ENCODE measurements at places on chromosomes 4 and X. TPM values are rescaled to one million over a fixed set of nuclear protein-coding genes. Genes with fewer than 3 reads are reported as not detected.

GRCh38 chrX:10611441-10612090 lies 8.8 kb downstream of the MID1 start:
- no peak for DNase-seq

GRCh38 chrX:154991476-154991875 lies 31.0 kb downstream of the F8 start:
- no peak for DNase-seq

- DNase-seq, result no peak
Observed at GRCh38 chr4:81392164-81392563, 79.5 kb downstream of the RASGEF1B start.

ADGRG4 gene
- total RNA-seq, result 0.02 TPM

GRPR gene
- 0.15 TPM for total RNA-seq

DNA sequence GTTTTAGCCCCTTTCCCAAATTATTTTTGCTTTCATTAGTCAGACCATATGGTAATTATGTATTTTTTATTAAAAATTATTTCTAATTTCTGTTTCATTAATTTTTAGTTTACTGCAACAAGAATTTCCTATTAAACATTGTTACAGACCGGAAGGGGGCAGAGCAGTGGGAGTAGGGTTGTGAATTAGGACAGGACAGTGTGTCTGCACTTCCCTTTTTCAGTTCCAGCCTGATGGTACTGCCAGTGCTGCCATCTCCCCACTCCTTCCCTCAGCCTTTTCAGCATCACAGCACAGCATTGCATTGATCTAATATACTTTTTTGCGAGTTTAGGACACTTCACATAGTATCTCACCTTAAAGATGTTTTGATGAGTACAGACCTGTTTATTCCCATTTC lies 76.5 kb downstream of the STIM2 start:
- no peak for DNase-seq

AR gene
- 4.2 TPM for total RNA-seq

- no peak for DNase-seq
Observed at GRCh38 chrX:12767856-12768255, 23.4 kb upstream of the PRPS2 start.

- peak; percentile 51 for DNase-seq
Observed at GRCh38 chrX:10972706-10973105, 138.4 kb upstream of the HCCS start.

F8A3 gene
- 21.0 TPM for total RNA-seq

GASK1B gene
- total RNA-seq, result 4.4 TPM

DNA sequence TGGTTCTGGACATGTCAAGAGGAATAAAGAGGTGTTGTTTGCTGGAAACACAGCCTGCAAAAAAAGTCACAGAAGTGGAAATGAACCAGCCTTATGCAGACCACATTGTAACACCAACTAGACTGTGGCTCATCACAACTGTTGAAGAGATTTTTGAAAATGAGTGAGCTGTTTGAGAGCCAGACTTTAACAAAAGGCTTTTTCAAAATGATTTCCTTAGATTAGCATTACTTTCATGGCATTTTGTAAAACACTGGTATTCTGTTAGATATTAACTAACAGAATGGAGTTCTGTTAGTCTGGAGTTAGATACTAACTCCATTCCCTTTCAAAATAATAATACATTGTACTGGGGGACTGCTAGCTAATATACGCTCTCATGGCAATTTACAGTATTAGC lies 60.6 kb upstream of the GABRA2 start:
- no peak for DNase-seq

- DNase-seq, result no peak
Observed at GRCh38 chr4:128549636-128550035, 259.9 kb upstream of the JADE1 start.

GRCh38 chrX:25191403-25191802 lies 175.6 kb upstream of the ARX start:
- no peak for DNase-seq

TIMM17B gene
- 77.6 TPM for total RNA-seq

ESX1 gene
- total RNA-seq, result not detected

HSD17B13 gene
- not detected for total RNA-seq

DNA sequence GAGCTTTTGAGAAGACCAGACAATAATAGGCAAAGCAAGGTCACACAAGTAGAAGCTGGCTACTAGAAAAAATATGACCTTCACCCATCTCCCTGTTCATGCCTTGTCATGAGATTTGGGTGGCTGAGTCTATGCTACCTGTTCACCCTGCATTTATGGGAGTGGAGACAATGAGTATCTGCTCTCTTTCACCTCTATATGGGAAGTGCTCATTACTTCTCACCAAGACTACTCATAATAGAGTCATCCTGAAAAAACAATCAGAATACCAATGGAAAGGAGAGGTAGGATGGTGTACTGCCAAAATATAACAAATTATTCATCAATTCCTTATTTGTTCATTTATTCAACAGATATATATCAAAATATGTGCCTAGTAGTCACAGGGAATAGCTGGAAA lies 921.8 kb upstream of the INTU start:
- DNase-seq, result peak; percentile 9

DNA sequence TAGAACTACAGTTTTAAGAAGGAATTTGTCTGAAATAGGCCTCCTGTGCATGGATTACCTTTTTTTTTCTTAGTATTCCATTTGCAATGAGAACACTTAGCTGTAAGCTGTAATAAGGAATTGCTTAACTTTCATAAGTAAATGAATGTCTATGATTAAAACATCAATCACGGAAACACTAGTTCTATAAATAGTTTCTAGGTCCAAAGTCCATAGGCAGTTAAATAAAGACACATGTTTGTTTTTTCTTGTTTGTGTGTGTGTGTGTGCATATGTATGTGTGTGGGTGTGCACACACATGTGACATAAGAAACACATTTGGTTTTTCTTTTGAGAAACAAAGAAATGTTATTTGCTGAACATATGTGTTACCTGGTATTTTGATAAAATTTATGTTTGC lies 11.2 kb downstream of the GPRIN3 start:
- no peak for DNase-seq

ZNF280C gene
- 8.4 TPM for total RNA-seq

DNA sequence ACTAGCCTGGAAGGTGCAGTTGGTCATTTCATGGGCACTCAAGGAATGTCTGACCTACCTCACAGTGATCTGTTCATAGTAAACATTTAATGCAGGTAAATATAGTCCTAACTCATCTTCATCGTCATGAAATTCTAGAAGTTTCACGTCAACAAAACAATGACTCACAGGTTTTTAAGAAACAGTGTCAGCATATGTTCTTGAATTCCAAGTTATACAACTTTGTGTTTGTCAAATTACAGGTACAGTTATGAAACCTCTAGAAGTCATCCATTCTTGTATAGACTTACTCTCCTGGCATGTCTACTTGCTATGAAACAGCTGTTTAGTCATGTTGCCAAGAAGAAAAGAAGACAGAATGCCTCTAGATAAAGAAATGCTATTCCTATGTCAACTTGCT lies 46.6 kb downstream of the AFM start:
- DNase-seq, result no peak

AIMP1 gene
- 38.2 TPM for total RNA-seq

DNA sequence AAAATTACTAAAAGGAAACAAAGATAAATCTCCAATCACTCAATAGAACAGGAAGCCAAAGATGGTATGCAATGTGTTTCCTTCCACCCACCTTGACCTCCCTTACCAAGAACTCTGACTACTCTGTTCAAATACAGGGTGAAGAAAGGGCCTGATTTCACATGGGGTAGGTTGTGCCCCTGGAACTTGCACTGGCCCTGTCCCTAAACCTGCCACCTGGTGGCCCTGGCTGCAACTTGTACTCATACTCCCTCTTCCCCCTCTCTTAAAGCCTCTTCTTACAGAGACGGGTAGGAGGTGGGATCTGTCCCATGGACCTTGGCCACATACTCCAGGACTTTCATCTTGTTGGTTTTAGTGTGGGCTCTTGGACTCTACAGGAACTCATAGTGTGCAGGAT lies 17.3 kb upstream of the TMEM185A start:
- no peak for DNase-seq

DNA sequence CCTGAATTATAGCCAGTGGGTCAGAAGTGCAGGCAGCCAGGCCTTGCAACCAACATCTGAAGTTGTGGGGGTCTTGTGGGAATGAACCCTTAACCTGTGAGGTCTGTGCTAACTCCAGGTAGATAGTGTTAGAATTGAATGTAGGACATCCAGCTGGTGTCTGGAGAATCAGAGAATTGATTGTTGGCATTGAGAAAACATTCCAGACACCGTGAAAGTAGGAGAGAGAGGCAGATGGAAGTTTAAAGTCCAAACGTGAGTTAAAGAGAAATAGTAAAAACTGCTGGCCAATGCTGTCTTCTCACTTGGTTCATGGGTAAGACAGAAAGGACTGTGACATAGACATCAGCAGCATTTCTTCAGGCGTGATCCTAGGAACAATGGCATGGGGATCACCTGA lies 27.7 kb downstream of the CASP3 start:
- no peak for DNase-seq

FAT4 gene
- total RNA-seq, result 1.6 TPM
